ENCODE measurements at places on chromosomes 11 and 22.

- DNase-seq: no peak
Measured at GRCh38 chr22:27372969-27373670, 428.4 kb downstream of the MN1 start.

GRCh38 chr22:38890377-38890776 lies 18.4 kb upstream of the CBX6 start:
- no peak for DNase-seq

- no peak for DNase-seq
Measured at GRCh38 chr11:122036018-122036417, 80.0 kb downstream of the BLID start.

DNA sequence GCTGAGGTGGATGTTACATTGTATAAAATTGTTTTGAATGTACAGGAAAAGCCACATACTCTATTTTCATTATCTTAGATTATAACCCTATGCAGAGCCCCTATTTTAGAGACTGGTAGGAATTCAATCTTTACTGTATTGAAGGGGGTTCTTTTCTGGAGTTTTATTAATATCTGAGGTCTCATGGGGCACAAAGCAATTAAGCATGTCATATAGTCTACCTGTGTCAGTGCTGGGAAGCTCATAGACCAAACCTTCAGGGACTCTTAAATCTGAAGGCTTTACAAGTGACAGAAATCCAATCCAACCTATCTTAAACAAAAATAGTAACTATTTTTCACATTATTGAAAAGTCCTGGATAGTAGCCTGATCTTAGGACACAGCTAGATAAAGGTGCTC lies 733.7 kb downstream of the NELL1 start:
- DNase-seq: no peak

DNA sequence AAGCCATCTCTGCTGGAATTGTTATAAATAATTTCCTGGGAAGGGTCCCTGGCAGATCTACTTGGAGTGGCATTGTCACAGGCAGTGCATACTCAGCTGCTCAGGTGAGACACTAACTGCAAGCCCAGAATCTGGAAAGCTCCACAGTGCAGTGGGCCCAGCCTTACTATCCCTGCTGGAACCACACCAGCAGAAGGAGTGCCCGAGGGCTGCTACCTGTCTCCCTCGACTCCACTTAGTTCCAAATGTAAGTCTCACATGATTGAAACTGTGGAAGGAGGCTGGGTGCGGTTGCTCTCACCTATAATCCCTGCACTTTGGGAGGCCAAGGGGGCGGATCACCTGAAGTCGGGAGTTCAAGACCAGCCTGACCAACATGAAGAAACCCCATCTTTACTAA lies 14.3 kb upstream of the SYVN1 start:
- DNase-seq: no peak

- no peak for DNase-seq
Measured at GRCh38 chr11:79189601-79190000, 251.2 kb downstream of the TENM4 start.

DNA sequence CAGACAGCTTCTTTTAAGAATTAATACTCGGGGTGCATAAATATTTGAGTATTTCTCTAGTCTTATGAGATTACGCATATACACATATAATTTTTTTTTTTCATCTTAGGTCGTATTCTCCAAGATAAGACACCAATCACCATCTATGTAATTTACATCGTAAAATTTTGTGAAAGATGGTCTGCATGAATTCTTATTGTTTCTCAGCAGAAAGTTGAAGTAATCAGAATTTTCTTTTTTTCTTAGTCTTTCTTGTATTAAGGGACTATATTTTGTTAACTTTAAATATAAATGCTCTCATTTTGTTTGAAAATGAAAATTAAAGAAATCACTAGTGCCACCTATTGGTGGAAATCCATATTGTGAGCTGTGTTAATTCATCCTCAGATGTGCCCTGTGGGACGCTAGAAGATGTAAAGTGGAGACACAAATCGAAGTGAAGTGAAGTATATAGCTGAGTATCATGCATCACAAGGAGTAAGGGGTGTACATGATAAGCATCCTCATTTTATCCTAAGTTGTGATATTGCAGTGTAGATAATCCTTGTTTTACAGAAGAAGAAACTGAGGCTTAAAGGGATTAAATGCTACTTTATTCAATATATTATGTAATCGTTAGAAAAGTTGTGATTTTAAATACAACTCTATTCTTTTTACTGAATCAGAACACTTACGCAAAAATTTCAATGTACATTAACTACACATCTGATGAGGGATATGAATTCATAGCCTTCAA lies 2084.3 kb downstream of the LRRC4C start:
- DNase-seq: no peak

DNA sequence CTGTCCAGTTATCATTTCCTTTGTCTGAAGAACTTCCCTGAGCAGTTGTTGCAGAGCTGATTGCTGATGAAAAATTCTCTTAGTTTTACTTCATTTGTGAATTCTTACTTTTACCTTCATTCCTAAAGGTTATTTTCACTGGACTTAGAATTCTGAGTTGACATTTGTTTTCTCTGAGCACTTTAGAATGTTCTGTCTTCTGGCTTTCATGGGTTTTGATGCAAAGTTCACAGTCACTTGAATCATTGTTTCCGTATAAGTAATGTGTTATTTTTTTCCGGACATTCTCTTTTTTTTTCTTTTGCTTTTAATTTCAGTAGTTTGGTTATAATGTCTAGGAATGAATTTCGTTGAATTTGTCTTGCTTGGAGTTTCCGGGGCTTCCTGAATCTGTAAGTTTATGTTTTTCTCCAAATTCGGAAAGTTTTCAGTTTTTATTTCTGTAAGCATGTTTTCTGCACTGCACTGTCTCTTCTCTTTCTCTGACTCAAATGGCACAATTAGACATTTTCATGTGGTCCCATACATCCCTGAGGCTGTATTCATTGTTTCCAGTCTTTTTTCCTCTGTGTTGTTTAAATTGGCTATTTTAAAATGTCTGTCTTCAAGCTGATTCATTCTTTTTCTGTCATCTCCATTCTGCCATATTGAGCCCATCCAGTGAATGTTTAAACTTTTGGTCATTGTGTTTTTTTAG lies 68.5 kb upstream of the NARS2 start:
- no peak for DNase-seq

DNA sequence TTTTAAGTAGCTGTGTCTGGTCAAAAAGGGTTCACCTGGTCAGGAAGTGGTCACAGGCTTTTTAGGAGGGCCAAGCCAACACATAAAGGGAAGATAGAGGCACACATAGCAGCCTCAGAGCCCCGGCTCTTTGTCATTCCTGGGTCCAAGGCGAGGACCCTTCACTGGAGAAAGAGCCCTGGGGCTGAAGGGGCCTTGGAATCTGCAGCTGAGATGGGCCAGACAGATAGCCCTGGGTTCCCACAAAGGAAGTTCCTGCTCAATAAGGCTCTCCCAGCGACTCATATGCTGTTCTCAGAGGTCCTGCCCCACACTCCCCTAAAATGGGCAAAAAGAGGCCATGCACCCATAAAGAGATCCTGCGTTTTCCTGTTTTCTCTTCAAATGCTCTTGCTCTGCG lies 77.7 kb downstream of the LINC01488 start:
- no peak for DNase-seq

DNA sequence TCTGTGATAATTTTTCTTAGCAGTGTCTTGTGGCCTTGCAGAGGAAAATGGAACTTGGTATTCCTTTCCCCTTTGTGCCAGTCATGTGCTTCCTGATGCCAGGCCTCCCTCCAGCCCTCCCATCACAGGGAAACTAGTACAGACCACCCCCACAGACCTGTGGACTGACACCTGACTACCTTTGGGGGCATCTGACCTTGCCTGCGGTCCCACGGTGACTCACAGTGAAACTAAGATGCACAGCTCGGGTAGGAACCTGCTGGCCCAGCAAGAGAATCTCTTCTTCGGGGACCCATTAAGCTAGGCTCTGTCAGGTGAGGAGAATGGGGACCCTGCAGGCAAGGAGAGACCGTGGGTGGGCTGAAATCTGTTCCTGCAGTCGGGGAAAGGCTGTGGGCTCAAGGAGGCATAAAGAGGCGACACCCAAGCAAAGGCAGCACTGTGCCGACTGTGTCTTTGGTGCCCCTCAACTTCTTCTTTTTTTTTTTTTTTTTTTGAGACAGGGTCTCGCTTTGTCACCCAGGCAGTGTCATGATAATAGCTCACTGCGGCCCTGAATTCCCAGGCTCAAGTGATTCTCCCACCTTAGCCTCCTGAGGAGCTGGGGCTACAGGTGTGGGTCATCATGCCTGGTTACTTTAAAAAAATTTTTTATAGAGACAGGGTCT lies 20.8 kb upstream of the PEX26 start:
- no peak for DNase-seq

DNA sequence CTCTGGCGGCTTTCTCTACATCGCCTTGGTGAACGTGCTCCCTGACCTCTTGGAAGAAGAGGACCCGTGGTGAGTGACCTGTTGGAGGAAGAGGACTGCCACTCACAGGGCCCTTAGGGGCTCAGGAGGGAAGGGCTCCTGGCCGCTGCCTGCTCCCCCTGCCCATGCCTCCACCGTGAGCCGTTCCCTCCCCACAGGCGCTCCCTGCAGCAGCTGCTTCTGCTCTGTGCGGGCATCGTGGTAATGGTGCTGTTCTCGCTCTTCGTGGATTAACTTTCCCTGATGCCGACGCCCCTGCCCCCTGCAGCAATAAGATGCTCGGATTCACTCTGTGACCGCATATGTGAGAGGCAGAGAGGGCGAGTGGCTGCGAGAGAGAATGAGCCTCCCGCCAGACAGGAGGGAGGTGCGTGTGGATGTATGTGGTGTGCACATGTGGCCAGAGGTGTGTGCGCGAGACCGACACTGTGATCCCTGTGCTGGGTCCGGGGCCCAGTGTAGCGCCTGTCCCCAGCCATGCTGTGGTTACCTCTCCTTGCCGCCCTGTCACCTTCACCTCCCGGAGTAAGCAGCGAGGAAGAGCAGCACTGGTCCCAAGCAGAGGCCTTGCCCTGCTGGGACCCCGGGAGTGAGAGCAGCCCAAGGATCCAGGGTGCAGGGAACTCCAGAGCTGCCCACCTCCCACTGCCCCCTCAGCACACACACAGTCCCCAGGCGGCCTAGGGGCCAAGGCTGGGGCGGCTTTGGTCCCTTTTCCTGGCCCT lies 6.9 kb downstream of the SLC39A13 start:
- no peak for DNase-seq
